ENCODE measurements at places on chromosomes 3 and 15.
A peak's percentile ranks its signal among the peaks of the same experiment; 100 is the strongest.

- ATAC-seq: no peak
These were observed 147.9 kb upstream of the THBS1 start for GRCh38 chr15:39432912-39433348.

- ATAC-seq: peak; percentile 51
These were observed 269.2 kb downstream of the ZBBX start for GRCh38 chr3:167110901-167111300.

GRCh38 chr3:129015388-129016105 lies 14.4 kb downstream of the EFCC1 start:
- no peak for ATAC-seq

GRCh38 chr15:89777073-89777751 lies 1.1 kb downstream of the MESP2 start:
- ATAC-seq: no peak

DNA sequence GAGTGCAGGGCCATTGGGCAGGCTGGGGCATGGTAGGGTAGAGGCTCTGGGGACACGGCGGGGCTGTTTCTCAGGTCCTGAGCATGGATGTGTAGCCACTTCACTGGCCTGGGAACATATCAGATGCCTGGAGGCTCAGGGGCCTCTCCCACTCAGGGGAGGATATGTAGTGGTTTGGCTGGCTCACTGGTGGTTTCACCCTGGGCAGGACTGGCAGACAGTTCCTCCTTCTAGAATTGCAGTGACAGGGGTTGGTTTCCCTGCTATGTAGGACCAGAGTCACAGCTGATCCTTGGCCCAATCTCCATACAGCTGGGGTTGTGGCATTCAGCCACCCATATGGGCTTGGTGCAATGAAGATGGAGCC lies 4.8 kb upstream of the ARHGAP31 start:
- ATAC-seq: no peak

DNA sequence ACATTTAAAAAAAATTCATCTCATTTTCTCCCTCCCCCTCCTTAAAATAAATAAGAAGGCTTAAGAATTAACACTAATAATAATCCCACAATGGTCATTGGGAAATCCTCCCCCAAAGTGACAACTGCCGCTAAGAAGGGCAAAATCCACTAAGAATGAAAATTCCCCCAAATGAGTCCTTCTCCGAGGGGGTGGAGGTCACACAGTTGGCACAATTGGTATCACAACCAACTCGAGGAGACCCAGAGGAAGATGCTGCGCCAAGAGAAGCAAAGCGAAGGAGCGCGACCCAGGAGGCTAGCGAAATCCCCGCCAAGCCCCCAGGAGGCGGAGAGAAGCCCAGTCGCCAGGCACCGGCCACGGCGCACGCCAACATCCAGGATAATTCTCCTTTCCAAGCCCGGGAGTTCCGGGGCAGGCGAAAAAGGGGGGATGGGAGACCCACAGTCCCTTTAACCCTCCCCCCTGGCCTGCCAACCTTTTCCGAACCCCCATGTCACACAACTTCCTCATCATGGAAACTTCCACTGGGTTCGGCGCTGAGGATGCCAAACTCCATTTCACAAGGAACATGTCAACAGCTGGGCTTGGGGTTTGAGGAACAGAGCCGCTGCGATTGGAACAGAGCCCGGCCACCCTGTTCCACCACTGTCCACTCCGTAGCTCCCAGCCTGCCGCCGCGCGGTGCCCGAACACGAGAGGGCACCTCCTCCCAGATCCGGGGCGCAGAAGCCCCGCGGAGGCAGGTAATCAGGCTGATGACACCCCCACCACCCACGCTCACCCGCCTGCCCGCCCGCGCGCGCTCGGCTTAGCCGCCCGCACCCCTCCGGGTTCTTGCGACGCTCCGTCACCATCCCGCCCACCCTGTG lies 668 bp downstream of the THRB start:
- peak; percentile 57 for ATAC-seq

DNA sequence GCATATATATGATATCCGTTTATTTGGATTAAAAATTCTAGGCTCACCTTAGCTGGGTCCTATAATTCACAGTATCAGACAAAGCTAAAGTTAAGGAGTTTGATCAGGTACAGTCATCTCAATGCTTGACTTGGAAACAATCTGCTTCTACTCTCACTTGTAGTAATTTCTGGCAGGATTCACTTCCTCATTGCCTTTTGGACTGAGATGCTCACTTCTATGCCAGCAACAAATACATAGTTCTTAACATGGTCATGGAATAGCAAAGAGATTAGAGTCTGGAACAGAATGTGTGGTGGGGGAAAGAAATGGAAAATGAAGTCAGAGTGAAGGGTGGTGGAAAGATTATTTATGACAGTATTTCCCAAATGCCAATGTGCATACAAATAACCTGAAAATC lies 693.6 kb downstream of the CADM2 start:
- ATAC-seq: no peak

DNA sequence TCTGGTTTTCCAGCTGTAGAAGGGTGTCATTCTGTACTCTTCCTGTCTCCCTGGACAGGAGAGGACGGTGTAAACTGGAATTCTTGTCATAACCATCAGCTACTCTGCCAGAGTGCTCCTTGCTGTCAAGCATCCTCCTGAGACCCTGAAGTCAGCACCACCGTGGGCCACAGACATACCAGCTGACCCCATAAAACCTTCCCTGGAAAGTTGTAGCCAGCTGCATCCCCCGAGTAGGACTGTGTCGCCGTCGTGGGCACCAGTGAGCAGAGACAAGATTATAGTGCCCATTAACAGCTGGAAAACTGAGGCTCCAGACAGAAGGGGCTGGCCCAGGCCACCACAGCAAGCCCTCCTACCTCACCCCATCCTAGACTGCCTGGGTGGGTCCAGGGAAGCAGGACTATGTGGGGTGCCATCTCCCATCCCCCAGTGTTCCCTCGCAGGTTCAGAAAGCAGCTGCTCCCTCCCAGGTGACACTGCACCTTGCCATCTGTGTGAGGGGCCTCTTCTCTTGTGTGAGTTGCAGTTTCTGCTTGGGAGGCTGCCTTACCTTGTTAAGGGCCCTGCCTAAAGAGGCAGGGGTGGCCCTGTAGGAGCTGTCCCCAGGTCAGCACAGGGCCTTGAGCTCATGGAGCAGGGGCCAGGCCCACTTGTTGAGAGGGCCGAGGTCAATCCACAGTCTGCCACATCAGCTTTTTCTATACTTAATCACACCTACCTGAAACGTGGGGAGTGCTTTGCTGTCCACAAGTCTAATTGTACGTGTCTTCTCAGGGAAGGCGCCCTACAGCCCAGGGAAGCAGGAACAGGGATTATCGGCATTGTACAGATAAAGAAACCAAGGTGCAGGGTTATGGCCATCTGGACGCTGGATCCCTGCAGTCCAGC lies 191.9 kb upstream of the LINGO1 start:
- no peak for ATAC-seq

DNA sequence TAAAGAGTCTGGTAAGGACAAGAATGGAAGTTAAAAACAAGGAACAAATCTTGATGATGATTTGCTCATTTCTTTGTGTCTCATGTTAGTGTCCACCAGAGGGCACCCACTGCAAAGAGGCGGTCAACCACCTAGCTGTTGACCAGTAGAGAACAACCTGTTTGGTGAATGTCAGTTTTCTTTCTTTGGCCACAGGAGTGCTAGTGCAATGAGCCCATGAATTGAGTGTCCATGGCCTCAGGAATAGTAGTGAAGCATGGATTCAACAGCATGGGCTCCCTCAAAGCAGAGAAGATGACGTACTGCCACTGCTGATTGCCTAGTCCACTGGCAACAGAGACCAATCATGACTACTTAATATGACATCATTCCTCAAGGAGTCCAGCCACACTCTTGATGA lies 10.7 kb upstream of the CNTN6 start:
- ATAC-seq: no peak

GRCh38 chr3:123689831-123690230 lies 105.0 kb upstream of the HACD2 start:
- ATAC-seq: no peak

DNA sequence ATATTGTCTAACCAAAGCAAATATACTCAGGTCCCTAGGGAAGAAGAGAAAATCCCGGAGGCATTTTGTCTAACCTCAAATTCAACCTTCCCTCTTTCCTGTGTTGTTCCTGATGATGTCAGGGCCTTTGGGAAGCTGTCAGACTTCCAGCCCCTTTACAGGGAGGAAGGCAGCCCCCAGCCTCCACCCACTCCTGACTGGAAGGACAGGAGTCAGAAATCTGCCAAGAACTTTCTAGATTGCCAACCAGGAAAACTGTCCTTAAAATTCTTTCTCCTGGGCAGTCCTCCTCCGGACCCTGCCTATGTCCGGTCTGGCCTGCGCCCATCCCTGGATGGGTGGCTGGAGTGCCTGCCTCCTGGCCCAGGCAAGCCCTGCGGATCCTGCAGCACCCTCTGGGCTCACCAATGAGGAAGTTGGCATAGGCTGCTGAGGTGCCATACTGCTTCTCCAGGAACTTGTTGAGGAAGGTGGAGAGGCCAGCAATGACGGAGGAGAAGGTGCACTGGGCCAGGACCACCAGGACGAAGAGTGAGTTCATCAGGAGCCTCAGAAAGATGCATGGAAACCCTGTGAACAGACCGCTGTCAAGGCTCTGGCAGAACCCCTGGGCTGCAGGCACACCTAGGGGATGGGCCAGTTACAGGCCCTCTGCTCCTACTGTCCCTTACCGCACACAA lies 52.6 kb upstream of the RAB6B start:
- ATAC-seq: no peak

DNA sequence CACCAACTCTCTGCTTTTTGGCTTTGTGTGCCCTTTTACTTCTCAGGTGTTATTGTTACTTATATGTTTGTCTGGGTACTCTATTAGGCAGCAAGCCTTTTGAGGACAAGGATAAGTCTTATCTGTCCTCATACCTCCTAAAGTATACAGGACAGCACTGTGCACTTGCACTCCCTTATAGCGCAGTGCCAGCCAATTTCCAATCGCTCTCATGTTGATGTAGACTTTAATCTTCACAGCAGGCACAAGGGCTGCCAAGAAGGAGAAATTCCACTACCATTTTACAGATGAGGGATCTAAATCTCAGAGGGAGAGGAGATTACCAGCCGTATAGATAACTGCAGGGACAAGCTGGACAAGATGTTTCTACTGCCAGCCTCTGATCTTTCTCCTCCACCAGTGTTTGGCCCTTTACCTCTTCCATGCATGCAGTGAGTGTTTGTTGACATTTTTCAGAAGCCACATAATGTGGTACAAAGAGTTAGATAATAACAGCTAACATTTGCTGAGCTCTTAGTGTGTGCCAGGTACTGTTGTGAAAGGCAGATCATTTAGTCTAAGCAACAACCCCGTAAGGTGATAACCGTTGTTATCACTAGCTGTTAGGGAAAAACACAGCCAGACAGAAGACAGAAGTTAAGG lies 30.1 kb downstream of the SST start:
- no peak for ATAC-seq

DNA sequence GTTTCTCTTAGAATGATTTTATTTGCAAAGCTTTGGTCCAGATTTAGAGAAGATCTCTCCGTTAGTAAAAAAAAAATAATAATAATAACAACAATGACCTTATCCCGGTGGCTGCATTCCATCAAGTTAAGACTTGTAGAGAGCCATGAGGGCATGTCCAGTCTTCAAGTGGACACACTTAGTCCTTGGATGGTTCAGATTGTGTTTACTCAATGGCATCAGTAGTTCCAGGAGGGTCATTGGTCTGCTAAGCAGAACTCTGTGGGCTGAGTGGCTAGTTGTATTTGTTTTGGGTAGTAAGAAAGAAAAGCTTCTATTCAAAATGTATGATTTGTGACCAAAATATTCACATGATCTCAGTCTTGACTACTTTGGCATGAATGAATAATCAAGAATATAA lies 116.3 kb upstream of the UBE2E2 start:
- ATAC-seq: no peak

DNA sequence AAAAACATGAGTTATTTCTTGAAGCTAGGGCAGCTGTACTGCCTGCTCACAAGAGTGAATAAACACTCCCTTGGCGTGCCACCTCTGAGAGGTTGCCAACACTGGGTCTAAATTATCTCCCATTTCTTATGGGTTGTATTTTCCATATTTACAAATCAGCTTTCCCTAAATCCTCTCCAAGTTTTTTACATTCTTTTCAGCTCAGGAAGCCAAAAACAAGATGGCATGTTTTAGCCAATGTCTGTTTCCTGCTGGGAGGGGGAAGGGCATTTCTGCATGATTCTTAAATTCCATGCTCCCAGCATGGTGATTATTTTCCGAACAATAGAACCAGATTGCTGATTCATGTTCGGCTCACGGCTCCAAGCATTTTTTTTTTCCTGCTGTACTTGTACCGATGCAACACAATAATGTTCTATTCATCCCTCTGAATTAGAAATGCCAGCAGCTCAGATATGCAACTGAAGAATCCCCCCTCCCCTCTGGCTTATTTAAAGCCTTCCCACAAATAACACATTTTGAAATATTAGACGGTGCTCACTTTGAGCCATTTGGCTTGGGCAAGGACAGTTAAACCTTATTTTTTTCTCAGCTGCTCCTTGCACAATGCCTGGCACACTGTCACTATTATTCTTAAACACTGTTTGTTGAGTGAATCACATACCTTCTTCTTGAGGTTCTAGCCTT lies 252.5 kb downstream of the THRB start:
- peak; percentile 41 for ATAC-seq

DNA sequence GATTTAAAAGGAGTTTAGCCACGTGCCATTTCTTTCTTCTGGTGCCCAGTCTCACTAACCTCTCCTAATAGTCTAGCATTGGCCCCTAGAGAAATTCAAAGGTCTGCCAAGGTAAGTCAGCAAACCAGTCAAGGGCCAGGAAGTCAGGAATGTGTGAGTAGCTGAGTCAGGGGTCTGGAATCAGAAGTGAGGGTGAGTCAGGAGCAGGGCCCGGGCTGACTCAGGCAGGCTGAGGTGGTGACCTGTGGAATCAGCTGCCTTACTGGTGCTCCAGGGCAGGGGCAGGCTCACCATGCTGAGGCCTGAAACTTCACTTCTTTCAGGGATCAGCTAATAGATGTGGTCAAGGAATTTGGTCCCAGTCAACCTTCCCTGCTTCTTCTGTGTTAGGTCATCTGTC lies 105.8 kb upstream of the MYZAP start:
- ATAC-seq: peak; percentile 100

DNA sequence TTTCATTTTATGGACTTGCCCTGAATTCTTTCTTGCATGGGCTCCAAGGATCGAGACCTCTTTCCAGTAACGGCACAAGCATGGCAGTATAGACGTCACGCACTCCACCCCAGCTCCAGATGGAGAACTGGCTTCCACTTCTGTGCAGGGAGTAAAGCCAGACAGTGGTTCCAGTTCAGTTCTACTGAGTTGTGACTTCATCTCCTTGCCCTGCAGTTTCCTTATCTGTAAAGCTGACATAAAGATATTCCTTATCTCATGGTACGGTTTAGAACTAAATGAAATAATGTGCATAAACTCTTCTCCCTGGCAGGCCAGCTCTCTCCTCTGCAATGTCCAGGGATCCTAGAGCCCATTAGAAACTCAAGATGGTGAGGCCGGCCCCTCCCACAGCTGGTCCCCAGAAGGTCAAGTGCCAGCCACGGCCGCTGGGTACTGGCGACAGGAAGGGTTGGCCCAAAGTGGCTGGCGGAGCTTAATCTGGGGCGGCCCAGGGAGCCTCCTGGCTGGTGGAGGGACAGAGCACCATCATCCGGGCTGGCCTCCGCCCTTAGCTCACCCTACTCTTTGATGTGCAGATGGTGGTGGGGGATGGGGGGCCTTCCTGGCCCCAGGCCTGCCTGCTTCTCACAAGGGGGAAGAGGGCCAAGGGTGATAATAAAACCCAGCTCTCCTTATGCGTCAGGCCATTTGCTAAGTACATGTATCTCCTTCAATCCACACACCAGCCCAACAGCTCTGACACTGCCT lies 7.2 kb downstream of the MESP2 start:
- no peak for ATAC-seq

- no peak for ATAC-seq
These were observed 6.7 kb downstream of the PCYT1A start for GRCh38 chr3:196280689-196281440.

- peak; percentile 95 for ATAC-seq
These were observed at the start of gene PPP1R2 for GRCh38 chr3:195542698-195543499. Gene PPP1R2 (minus strand): TSS chr3:195543325. CDS start chr3:195543025, 300 bp downstream.
